Activated gamma-delta T cell (primary cell): ENCODE measurements at places on chromosomes 6 and 20.

GRCh38 chr20:41769592-41770018 is 151.4 kb upstream of the CHD6 start:
- DNase-seq: no peak

- no peak for DNase-seq
Observed at GRCh38 chr6:28580475-28580874, 54.8 kb downstream of the GPX5 start.

- DNase-seq: no peak
Observed at GRCh38 chr6:44128020-44128917, 915 bp downstream of the TMEM63B start.

GRCh38 chr6:126170978-126171382 is 168.9 kb upstream of the CENPW start:
- DNase-seq: no peak

DNA sequence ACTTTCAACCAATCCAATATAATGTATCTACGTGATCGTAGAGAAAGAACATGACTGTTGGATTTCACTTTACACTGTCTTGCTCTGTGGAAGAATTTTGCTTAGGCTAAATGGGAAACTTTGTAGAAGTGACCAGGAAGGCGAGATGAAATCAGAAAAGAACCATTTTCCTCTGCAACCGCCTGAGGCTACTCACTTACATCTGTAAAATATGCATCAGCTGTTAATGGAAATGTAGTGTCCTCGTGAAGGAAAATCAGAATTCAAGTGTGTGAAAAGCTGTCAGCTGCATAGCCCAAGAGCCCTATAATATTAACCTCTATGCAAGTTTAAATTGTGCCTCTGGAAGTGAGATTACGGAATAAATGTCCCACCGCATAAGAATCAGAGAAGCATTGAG is 277.9 kb downstream of the C6orf118 start:
- no peak for DNase-seq

DNA sequence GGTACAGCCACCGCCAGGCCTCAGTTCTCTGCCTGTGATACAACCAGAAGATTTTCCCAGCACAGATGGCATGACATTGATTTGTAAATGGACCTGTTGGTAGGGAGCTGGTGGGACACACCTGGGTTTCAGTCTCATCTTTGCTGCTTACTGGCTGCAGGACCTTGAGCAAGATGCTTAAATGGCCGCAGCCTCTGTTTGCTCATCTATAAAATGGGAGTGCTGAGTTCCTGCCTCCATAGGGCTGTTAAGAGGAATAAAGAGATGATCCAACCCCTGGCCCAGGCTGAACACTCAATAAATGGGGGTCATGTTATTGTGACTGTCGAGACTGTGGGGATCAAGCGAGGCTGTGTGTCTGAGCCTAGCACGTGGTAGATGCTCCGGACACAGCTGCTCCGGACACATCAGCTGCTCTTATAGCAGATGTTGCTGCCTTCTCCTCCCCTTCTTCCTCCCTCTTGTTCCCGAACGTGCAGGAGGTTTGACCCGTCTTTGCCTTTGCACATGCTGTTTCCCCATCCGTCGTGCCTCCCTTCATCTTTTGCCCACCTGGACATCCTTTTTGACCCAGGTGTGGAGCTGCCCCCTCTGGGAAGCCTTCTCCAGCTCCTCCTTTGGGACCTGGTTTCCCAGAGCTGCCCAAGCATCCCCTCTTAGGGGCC is 29.2 kb downstream of the DLGAP4 start:
- DNase-seq: no peak

DNA sequence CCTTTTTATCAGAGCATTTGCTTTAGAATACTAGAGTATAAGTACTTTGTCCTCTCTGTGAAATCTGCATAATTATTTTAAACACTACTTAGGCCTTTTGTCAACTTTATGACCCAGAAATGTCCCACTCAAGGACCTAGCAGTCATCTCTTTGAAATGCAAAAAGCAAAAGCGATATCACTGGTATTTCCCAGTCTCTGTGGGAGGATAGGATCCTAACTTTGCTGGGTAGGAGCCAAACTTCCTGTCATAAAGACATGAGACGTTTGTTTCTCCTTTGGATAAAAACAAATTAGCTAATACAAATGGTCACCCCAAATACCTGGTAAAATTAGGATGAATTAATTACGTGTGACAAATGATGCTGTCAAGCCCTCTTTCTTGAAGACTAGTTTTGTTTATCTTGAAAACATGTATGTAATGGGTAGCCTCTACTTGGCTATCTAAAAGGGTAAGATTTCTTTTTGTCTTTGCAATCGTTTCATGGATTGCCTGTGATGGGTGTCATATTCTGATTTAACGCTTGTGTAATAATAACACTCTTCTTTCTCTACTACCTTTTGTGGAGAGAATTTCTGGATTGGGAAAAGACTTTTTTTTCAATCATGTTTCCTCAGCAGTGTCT is 36.2 kb downstream of the DCDC2 start:
- DNase-seq: no peak

GRCh38 chr6:77368660-77369313 is 94.5 kb downstream of the HTR1B start:
- no peak for DNase-seq

DNA sequence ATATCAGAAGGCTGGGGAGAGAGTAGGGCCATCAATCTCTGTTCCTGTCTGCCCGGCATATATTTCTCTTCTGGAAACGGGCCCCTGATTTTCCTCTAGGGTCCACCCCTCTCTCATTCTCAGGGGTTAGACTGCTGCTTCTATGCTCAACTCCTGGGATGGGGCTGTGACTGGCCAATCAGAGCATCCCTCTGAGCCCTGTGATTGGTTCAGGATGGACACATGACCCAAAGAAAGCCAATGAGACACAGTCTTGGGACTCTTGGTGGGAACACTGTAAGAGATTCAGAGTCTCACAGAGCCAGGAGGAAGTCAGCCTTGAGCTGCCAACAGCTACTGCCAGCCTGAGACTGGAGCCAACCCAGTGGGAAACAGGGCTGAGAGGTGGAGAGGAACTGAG is 31.0 kb upstream of the KCNB1 start:
- no peak for DNase-seq
